Coronary artery (tissue), 2 donors: ENCODE measurements at places on chromosomes 2 and 18.
A peak's percentile ranks its signal among the peaks of the same experiment; 100 is the strongest.

DNA sequence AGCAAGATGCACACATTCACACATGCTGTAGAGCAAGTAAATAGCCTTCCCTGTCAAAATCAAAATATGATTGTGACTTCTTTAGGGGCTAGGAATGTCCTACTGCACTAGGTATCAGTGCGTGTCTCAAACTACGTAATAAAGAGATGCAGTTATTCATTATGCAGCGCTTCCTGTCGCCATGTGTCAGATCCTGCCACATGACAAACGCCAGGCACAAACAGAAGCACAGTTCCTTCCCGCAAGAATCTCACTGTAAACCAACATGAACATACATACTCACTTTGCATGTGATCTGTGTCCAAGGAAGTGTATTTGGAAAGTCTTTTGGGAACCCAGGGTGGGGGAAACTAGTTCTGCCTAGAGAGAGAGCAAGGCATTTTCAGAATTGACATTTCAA, 599.9 kb downstream of the RNF144A start:
- DNase-seq, result no peak

DNA sequence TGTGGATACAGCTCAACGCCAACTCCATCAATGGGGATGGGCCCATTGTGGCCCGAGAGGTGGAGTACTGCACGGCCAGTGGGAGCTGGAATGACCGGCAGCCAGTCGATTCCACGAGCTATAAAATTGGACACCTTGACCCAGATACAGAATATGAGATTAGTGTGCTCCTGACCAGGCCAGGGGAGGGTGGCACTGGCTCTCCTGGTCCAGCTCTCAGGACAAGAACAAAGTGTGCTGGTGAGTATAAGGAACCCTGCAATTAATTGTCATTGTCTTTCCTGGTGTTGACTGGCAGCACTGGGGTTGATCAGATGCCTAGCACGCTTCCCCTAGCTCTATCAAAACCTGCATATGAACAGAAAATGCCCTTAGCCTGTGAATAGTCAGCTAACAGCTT, 388.1 kb downstream of the PTPRM start:
- DNase-seq, result no peak

DNA sequence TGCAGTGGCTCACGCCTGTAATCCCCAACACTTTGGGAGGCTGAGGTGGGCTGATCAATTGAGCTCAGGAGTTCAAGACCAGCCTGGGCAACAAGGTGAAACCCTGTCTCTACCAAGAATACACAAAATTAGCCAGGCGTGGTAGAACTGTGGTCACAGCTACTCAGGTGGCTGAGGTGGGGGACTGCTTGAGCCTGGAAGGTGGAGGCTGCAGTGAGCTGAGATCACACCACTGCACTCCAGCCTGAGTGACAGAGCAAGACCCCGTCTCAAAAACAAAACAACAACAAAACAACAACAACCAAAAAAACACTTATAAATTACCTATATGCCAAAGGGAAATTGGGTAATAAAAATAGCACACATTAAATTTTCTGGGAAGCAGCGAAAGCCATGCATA, 141.6 kb downstream of the HDAC4 start:
- DNase-seq, result peak; percentile 24

- peak; percentile 81 for DNase-seq
These were observed 1.3 kb downstream of the PKP4 start for GRCh38 chr2:158457826-158458616.

DNA sequence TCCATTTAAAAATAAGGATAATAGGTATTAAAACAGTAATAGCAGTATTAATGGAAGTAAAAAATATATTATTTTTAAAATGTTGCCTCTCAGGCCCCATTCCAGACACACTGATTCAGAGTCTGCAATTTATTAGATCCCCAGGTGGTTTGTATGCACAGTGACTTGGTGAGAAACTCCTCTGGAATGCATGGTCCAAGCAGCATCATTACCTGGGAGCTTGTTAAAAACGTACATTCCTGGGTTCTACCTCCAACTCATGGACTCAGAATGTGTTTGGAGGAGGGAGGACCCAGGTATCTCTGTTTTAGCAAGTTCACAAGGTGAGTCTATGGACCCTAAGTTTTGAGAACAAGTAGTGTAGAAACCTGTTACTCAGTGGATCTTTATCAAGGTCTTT, 95.6 kb downstream of the ITGA4 start:
- DNase-seq, result no peak

DNA sequence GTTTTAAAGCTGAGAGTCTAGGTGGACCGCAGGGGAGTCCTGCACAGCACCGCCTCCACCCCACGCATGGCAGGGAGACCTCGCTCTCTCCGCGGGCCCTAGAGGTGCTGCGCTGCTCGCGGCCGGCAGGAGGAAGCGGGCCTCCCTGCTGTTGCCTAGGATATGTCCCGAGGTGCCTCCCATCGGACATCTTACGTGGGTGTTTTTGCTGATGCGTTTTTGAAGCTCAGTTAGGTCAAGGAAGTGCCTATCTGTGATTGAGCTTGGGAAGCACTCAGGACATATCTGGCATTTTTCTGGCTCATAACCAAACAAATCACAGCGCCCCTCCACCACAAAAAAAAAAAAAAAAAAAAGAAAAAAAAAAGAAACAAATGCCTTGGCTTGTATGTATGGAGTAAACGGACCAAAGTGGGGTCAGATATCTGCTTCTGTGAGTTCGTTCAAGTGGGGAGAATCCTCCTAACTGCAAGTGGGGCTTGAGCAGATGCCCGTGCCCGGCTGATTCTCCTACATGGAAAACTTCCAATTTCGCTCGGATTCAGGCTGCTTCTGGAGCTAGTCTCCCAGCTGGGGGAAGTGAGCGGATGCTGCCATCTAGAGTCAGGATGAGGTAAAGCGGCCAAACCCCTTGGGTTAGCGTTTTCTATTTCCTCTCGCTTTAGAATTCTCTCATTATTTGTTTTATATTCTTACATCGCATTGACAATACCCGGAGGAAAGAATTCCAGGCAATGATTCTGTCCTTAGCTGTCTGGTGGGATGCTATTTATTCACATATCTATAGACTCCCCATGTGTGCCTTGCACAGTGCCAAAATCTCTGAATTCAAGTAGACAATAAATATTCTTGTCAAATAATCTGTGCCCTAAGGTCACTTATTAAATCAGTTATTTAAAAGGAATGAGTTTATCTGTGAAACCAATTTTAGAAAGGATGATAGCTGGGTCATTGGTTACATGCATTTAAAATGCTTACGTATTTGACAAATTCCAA, 95.3 kb downstream of the CD8B2 start:
- no peak for DNase-seq

DNA sequence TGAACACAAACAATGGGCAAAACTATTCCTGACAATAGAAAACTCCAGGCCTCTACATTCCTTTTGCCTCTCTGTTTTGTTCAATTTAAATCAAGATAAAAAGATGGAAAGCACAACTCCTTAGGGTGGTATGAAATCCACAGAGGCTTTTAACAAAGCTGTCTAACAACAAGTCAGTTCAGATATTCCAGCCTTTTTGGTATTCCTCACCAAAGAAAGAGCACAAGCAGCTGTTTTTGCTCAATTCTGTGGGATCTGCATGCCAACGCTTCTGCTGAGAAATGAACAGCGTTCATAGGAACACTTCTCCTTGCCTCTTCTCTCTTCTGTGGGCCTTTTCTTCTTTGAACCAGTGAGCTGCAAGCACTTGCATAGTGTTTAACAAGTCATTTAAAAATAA, 411.6 kb upstream of the TCF4 start:
- DNase-seq, result no peak

- DNase-seq, result no peak
These were observed 148.8 kb downstream of the WDSUB1 start for GRCh38 chr2:159137511-159138241.

GRCh38 chr2:235088496-235088921, 136.7 kb downstream of the SH3BP4 start:
- DNase-seq, result no peak

- no peak for DNase-seq
These were observed 80.0 kb downstream of the EXOC6B start for GRCh38 chr2:72745679-72746368.

- peak; percentile 59 for DNase-seq
These were observed 137.8 kb upstream of the COPS8 start for GRCh38 chr2:236947896-236948295.

GRCh38 chr2:99863903-99864270, 278.5 kb downstream of the AFF3 start:
- DNase-seq, result no peak

DNA sequence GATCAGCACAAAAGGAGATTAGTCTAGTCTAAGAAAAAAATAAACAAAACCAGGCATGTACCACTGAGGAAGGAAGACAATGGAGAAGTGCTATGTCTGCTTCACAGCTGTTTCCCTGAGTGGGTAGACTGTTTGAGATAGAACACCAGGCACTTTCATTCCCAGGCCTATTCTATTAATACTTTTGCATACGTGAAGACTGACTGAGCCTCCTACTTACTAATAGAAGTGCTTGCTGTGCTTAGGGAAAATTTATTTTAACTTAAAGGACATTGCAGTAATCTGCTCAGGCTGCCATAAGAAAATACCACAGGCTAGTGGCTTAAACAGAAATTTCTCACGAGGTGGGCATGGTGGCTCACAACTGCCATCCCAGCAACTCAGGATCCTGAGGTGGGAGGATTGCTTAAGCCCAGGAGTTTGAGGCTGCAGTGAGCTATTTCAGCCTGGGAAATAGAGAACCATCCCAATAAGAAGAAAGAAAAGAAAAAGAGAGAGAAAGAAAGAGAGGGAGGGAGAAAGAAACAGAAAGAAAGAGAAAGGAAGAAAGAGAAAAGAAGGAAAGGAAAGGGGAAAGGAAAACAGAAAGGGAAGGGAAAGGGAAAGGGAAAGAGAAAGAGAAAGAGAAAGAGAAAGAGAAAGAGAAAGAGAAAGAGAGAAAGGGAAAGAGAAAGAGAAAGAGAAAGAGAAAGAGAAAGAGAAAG, 33.0 kb downstream of the CMPK2 start:
- DNase-seq, result no peak

DNA sequence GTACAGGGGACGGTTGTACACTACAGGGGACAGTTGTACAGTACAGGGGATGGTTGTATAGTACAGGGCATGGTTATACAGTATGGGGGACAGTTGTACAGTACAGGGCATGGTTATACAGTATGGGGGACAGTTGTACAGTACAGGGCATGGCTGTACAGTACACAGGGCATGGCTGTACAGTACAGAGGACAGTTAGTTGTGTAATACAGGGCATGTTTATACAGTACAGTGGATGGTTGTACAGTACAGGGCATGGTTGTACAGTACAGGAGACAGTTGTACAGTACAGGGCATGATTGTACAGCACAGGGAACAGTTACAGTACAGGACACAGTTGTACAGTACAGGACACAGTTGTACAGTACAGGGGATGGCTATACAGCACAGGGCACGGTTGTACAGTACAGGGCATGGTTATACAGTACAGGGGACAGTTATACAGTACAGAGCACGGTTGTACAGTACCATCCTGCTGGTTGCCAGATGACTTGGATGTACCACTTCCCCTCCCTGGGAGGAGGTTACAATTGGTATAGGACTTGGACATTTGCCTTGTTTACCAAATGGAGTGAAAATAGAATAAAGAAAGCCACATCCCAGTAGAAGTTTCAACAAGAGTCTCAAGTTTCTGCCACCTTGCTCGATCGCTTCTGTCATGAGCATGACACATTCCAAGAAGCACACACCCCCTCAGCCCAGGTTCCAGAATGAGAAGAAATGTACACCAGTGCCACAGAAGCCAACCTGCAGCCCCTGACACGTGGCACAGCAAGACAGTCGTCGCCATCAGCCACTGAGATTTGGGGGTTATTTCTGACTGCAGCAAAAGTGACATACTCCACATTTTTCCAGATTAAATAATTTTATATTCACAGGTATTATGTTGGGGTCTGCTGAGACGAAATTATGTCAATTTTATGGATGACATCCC, 16.0 kb downstream of the CYRIA start:
- DNase-seq, result no peak

DNA sequence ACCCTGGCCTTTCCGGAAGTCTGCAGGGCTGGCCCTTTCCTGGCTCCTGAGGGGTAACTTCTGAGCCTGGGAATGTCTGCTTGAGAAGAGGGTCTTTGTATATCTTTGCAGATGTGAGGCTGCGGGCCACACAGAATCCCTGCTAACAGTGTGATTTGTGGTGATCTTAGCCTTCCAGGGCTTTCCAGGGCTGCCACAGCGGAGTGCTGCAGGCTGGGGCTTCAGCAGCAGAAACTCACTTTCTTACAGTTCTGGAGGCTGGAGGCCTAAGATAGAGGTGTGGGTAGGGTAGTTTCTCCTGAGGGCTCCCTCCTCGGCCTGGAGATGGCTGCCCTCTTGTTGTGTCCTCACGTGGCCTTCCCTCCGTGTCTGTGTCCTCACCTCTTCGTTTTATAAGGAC, 294.7 kb upstream of the HS6ST1 start:
- no peak for DNase-seq

GRCh38 chr2:85682378-85682777, 11.8 kb upstream of the GNLY start:
- no peak for DNase-seq

DNA sequence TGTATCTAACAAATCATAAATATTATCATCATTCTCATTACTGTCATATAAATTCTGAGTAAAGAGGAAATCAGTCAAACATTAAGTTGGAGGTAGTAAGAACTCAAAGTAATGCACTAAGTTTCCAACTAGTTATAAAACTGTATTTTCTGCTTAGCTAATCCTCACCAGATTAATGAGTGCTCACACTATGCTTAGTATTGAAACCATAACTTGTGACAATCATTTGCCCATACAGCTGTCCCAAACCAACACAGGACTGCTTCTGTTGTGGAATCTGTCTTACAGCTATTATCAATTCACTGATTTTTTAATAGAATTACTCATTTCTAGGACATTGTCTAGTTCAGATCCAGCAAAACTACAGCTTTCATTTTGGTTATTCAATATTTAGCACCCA, 41.5 kb upstream of the TANK start:
- DNase-seq, result no peak

- DNase-seq, result no peak
These were observed 203.0 kb downstream of the CTIF start for GRCh38 chr18:48741866-48742265.

DNA sequence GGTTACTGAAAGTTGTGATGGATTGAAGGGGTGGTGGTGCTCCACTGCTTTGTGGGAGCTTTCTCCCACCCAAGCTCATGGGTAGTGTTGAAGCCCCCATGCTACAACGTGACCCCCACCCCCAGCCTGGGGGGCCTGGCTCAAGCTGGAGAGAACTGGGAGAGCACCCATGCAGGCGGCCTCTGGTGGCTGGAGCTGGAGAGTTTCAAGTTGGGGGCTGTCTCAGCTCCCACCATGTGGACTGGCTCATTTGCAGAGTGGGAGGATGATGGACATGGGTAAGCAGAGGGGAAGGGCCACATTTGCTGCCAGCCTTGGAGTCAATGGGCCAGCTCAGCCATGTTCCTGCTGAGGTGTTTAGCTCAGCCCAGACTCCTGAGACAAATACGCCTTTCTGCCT, 62.8 kb downstream of the INPP4A start:
- no peak for DNase-seq

DNA sequence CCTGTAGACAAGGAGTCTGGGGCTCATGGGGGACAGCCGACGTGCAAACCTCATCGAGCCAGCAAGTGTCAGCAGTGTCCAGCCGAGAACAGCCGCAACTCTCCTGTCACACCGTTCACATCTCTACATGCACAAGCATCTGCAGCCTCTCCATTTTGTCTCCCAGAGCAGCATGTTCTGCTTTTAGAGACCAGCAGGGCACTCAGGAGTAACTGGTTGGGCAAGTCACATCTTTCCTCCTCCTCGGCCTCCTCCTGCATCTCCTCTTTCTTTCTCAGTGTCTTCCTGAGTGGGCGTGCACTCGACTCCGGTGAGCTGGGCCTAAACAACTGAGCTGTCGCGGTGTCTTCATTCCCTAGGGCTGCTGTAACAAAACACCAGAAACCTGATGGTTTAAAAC, 249.9 kb downstream of the SH3BP4 start:
- DNase-seq, result no peak

- peak; percentile 79 for DNase-seq
These were observed 1.4 kb downstream of the RNF138 start for GRCh38 chr18:32093102-32093511.
